T-helper 9 cell (primary cell): ENCODE measurements at places on chromosomes 13 and 19.

DNA sequence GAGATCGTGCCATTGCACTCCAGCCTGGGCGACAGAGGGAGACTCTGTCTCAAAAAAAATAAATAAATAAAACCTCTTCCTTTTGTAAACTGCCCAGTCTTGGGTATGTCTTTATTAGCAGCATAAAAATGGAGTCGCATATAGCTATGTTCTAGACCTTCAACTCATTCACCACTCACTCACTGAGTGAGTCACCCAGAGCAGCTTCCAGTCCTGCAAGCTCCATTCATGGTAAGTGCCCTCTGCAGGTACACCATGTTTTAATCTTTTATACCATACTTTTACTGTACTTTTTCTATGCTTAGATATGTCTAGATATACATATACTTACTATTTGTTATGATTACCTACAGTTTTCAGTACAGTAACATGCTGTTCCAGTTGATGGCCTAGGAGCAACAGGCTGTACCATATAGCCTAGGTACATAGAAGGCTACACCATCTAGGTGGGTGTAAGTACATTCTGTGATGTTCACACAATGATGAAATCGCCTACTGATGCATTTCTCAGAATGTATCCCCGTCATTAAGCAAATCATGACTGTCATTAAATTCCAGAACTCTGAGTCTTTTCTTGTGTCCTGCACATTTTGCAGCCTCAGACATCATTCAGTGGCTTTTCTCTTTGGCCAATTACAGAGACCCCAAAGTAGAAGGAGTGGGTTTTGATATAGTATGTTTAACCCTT is 13.7 kb upstream of the FARP1 start:
- no peak for DNase-seq

DNA sequence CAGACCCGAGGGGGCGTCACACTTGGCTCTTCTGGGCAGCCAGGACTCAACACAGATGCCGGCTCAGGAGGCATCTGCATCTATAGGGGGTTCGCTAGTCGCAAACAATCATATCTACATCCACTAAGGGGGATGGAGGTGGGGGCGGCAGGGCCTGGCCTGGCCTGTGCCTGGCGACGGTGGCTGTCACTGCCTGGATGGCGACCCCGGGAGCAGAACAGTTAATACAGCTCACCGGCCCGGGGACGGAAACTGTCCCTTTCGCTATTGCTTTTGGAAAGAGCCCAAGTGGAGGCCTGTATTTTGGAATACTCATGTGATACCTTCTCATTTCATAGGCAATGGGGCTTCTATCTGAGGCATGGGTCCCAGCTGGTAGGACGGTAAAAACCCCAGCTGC is 17.7 kb downstream of the SGTA start:
- no peak for DNase-seq

- no peak for DNase-seq
Observed at GRCh38 chr13:112513761-112514160, 74.2 kb downstream of the TUBGCP3 start.

GRCh38 chr19:3175781-3176714 is 2.5 kb upstream of the S1PR4 start:
- DNase-seq: no peak

DNA sequence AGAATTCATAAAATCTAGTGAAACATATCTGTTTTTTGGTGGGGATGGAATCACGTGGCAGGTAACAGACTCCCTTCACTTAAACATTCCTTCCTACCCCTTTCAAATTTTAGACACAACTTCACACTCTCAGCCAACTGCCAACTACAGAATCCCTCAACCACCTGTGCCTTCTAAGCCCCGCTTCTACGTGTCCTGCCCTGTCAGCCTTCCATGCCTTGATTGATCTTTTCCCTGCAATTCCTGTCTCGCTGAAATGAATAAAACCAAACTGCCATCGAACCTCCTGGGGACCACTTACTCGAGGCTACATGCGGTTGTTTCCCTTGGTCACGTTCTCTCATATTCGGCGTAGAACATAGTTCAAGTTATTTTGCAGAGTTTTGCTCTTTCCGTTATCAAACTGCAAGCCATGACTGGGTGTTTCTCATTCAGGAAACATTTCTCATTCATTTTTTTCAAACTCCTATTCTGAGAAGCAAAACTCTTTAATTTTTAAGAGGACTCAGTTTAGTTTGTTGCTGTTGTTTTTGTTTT is 1.1 kb downstream of the ZNF625 start:
- DNase-seq: no peak

DNA sequence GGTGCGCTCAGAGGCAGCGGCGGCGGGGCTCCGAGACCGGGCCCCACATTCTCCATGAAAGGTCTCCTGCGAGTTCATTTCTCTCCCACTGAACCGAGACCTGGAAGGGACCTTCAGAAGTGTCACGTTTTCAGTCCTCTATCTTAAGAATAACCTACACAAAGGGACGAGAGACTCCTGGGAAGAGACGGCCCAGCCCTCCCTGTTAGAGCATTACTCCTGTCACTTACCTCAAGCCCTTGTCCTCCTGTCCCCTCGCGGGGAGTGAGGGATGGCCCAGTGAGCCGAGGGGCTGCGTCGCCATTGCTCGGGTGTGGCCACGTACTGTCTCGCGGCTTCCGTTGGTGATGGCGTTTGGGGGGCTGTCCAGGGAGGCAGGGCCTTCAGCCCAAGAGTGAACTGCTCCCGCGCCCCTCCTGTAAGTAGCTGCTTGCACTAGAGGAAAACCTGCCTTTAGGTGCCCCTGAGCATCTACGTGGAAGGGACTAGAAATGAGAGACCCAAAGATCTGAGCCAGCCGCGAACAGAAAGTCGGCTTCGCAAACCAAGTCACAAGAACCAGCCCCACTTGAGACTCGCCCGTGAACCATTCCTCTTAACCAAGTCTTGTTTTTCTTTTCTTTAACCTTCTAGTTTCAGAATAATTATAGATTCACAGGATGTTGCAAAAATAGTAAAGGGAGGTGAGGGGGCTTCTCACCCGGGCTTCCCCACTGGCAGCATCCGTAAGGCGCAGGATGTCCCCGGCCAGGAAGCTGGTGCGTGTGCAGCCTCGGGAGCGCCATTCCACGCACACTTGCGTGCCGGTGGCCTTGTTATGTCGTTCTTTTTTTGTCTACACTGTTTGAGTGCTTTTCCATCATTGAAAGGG is 21.1 kb upstream of the NDUFS7 start:
- no peak for DNase-seq

- DNase-seq: no peak
Observed at GRCh38 chr13:29556742-29557141, 38.7 kb downstream of the SLC7A1 start.

DNA sequence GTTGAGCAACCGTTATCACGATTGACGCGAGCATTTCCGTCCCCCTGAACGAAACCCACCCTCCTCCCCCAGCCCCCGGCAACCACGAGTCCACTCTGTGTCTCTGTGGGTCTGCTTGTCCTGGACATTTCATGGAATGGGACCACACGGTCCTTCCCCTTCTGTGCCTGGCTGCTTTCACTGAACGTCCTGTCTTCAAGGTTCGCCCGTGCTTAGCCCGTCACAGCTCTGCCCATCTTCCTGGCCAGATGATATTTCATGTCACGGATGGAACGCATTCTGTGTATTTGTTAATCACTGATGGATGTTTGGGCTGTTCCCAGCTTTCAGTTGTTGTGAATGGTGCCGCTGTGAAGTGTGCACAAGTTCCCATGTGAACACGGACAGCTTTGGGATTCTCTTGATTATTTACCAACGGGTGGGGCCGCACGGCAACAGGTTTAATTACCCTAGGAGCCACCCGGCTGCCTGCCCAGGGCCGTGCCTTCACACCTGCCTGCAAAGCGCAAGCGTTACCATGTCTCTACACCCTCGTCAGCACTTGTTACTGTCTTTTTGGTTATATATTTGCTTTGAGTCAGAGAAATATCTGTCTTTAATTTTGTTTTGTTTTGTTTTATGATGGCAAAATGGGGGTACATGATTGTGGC is 42.5 kb downstream of the RASA3 start:
- no peak for DNase-seq

- no peak for DNase-seq
Observed at GRCh38 chr19:48543121-48543710, 8.8 kb upstream of the SULT2B1 start.

DNA sequence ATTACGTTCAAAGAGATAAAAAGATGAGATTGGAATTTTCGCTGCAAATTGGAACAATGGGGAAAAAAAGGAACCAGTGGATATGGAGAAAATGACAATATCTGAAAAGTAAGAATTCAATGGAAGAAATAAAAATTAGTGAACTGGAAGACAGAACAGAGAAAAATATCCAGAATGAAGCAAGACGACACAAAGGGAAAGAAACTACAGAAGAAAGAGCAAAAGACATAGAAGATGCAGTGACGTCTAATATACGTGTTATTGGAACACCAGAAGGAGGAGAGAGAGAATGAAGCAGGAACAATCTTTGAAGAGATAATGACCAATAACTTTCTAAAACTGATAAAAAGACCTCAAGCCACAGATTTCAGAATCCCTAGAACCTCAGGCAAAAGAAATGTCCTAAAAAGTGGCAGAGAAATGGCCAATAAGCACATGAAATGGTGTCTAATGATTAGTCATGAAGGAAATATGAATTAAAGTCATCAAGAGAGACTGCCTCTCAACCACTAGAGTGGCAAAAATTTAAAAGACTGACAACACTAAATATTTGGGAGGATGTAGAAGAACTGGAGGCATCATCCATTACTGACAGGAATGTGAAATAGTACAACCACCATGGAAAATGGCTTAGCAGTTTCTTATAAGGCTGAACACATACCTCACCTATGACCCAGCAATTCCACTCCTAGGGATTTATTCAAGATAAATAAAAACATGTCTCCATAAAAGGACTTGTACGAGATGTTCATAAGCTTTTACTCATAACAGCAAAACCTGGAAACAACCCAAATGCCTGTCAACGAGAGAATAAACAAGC is 56.5 kb downstream of the GADD45B start:
- no peak for DNase-seq

GRCh38 chr19:16830679-16831078 is 1.5 kb downstream of the SIN3B start:
- no peak for DNase-seq

- DNase-seq: no peak
Observed at GRCh38 chr13:72570019-72570418, 157.4 kb downstream of the MZT1 start.

DNA sequence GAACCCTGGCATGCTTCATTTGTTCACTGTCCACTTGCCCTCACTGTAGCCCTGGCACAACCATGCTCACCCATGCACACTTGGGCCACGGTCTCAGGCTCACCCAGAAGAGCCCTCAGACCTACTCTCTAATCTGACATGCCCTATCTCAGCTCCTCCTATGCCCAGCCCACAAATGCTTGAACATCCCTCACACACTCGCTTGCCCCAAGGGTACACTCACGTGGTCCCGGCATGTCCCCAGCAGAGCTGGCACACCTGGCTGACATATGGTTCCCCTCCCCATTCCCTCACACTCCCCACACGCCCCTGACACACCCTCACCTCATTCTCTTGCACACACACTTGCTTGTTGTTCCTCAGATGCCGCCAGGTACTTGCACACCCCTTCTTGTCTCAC is 55.7 kb downstream of the MAP4K1 start:
- DNase-seq: no peak
